ENCODE measurements at places on chromosomes 2 and 18.
A peak's percentile ranks its signal among the peaks of the same experiment; 100 is the strongest.

DNA sequence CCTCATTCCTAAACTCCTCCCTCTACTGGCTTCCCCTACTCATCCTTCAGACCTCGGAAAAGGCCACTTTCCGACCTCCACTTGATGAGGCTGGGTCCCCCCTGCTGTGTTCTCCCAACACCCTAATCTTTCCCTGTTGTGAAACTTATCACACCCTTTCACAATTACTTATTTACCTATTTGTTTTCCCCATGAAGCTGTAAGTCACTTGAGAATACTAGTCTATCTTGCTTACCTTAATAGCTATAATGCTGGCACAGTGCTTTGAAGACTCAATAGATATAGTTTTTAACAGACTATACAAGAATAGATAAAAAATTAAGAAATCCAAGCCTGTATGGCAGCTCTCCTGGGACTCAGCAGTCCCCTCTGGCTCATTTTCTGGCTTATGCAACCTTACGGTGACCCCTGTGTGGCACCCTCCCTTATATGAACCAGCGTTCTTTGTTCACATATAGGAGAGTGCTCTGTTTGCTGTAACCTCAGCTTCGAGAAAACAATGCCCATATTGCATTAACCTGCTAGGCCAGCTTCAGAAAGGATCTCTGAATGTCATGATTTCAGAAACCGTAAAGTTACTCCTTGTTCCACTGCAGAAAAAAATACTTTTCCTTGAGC, 220.4 kb upstream of the PKDCC start:
- no peak for DNase-seq

- DNase-seq, result no peak
Measured at GRCh38 chr18:79897940-79898625, 53.4 kb downstream of the SLC66A2 start.

DNA sequence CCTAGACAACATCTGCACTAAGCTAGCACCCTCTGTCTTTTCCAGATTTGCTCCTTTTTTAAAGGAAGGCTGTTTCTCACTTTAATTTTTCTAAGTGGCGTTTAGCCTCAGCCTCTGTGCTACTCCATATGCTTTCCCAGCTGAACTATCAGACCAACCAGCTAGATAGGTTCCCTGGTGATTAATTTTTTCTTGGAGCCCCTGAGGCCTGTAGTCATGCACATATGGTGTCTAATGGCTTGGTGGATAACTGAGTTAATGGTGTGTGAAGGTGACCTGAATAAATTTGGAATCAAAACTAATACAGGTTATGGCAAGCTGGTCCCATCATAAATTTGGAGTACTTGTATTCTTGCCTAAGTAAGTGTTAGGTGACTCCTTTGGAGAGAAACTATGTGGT, 135.5 kb downstream of the MGAT5 start:
- no peak for DNase-seq

- no peak for DNase-seq
Measured at GRCh38 chr18:46449499-46449898, 207.5 kb downstream of the LOXHD1 start.

GRCh38 chr18:58024139-58024538, 19.9 kb upstream of the NEDD4L start:
- peak; percentile 44 for DNase-seq

- DNase-seq, result no peak
Measured at GRCh38 chr18:58615140-58616132, 13.5 kb downstream of the ALPK2 start.

DNA sequence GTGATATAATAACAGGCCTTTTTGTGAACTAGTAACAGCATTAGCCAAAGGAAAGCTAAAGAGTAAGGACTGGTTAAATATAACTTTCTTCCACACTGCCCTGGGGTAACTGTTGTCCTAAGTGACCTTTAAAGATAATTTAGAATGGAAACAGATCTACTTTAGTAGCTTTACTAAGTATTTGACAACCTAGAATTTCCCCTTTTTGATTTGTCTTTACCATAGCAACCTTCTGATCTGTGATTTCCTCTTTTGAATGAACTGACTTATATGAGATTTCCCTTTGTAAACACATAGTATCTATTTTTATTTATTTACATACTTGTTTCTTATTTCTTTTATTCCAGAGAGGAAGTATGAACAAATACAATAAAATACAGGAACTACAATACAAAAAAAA, 10.5 kb upstream of the KLF7 start:
- no peak for DNase-seq

- no peak for DNase-seq
Measured at GRCh38 chr2:85783796-85784195, 30.0 kb downstream of the ATOH8 start.

DNA sequence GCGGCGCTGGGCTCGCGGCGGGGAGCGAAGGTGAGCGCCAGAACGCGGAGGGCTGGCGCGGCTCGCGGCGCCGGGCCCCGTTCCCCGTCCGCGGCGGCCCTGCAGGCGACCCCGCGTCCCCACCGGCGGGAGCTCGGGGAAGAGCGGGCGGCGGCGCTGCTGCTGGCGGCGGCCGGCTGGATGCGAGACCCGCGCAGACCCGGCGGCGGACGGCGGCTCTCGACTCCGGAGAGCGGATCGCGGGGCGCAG, 213 bp downstream of the DOK6 start:
- no peak for DNase-seq

- DNase-seq, result no peak
Measured at GRCh38 chr18:22411446-22411845, 6.3 kb downstream of the CTAGE1 start.
